ENCODE measurements at places on chromosomes 3 and 15.
A peak's percentile ranks its signal among the peaks of the same experiment; 100 is the strongest.

- DNase-seq: no peak
These were observed 50.5 kb downstream of the SRGAP3 start for GRCh38 chr3:9198899-9199335.

DNA sequence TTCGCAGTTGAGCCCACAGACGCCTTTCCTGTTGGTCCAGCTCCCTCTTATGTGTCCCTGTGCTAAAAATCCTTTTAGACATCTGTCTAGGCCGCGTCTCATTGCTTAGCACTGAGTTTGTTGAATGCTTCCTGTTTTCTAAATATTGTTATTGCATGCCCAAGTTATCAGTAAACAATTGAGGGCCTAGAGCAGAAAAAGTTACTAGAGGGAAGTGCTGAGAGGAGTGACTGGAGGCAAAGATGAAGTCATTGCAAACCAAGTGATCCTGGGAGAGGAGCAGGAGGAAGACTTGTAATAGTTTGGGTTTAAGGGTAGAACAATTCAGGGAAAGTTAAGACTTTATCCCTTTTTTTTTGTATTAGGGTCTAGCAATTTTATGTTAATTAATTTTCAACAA, 88.1 kb downstream of the DCUN1D1 start:
- no peak for DNase-seq

DNA sequence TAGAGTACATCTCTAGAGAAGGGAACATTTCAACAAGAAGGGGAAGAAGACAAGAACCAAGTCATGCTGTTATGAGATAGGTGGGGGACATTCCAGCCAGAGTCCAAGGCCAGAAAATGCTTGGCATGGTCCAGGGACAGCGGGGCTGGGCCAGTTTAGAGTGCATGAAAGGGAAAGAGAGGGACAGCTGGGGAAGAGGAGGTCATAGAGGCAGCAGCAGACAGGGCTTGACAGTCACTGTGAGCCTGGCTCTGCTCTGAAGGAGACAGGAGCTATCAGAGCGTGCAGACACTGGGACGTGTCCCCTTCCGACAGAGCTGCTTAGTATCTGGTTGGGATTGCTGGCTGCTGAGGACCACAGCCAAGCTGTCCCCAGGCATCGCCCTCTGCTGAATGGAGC, 35.7 kb upstream of the PRR20G start:
- DNase-seq: no peak

GRCh38 chr3:122714273-122714672, 33.6 kb downstream of the PARP14 start:
- no peak for DNase-seq

DNA sequence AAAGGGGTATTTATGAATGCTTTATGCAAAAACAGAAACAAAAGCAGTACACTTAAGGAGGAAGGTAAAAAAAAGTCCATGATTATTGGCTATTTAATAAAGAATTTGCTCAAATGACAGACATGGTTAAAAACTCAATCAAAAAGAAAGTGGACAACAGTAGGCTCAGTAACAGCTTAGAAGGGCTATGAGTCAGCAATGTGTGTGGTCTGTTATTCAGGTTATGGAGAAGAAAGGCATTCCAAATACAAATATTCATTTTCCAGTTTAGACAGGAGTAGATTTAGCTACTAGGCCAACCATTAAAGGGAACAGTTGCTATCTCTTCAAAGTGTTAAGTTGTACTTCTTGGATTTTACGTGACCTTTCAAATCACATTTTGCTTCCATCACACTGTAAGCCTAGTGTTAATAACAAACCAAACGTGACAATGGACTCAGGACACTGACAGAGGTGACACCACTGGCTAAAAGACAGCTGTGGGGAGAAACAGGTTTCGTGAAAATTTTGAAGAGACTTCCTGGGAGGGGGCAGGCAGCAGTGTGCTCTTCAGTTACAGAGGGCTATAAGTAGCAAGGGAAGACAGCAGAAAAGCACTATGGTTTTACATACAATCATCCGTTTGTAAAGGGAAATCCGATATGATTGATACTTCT, 41.7 kb upstream of the MYO5C start:
- no peak for DNase-seq

GRCh38 chr3:161941891-161942290, 445.3 kb downstream of the OTOL1 start:
- no peak for DNase-seq

- peak; percentile 68 for DNase-seq
These were observed 1.5 kb upstream of the MAPKBP1 start for GRCh38 chr15:41772720-41773331.

- no peak for DNase-seq
These were observed 232.9 kb downstream of the TJP1 start for GRCh38 chr15:29589416-29589815.

DNA sequence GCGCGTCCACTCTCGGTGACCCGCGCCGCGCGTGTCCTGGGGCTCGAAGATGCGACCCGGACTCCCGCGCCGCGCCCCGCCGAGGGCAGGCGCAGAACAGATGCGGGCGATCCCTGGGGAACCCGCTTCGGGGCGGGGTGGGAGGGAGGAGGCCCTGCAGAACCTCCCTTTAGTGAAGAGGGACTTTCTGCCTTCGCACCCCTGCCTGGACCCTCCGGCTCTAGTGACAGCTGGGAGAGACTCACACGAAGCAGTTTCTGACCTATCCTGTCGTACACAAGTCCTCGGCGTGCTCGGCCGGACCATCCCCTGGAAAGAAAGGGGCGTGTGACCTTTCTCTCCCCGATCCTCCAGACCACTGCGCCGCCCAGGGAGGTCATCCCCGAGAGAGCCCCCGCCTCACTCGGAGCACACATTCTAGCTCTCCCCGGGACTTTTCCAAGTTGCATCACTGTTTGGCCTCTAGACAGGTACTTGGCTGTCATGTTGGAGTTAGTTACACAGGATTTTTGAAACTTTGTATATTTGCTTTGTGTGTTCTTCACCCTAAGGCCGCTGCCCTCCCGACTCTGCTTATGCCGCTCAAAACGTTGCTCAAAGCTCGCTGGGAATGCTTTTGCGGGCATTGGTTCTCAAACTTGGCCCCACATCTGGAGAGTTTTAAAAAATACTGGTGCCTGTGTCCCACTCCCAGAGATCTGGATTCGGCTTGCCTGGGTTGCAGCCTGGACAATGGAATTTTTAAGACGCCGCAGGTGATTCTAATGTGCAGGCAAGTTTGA, 582 bp downstream of the CGNL1 start:
- peak; percentile 72 for DNase-seq
